Right lobe of liver (tissue), 6 donors: ENCODE measurements at places on chromosomes 4 and X. TPM values are rescaled to one million over a fixed set of nuclear protein-coding genes. Genes with fewer than 3 reads are reported as not detected.

DNA sequence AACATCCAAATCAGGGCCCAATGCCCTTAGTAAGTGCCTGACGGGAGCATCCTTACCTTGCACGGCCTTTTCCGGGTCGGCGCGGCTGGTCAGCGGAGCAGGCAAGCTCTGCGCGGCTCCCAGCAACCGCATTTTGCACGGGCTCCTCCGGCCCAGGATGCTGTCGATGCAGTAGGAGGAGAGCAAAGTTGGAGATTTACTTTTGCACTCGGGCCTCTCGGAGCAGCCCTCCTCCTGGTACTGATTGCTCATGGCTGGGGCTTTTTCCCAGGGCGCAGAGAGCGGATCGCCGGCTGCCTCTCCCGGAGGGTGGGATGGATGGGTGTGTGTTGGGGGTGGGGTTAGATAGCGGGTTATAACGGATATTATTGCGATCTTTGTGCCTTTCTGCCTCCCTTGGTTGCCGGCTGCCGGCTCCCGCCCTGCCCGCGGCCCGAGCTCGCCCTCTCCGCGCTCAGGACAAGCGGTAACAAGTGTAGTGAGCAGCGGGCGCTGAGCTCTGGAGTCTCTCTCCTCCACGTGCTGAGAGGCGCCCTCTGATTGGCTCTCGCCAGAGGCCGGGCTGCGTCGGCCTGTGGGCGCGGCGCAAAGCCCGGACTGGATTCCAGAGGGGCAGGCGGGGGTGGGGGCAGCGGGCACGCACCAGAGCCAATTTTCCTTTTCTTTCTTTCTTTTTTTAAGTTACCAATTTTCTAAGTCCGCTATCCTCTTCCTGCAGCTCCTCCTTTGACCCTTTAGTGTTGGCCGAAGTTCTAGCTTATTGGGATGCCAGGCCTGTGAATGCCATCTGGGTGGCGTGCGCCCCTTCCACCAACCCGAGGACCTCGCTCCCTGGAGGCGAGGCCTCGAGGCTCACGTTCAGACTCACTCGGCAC lies at the start of gene ARX:
Gene ARX, minus strand, starts transcription at position 480 of the 875 bp plus-strand sequence. Its CDS starts 228 bp downstream, at position 252.
- H3K27me3 ChIP-seq, result no peaks in the 10 kb centered on the region
- no peak for DNase-seq
- no peak within 1 kb of the TSS for H3K4me3 ChIP-seq
- no peak within 1 kb of the TSS for H3K27ac ChIP-seq
- no peaks in the 10 kb centered on the region for H3K4me1 ChIP-seq

The ZDHHC15 gene
- 0.12 TPM for total RNA-seq

The PARM1 gene
- total RNA-seq, result 0.33 TPM

- H3K27ac ChIP-seq, result no peak overlapping the region
- H3K27me3 ChIP-seq, result no peaks in the 10 kb centered on the region
- no peaks in the 10 kb centered on the region for H3K36me3 ChIP-seq
- no peak for DNase-seq
- H3K4me1 ChIP-seq, result no peaks in the 10 kb centered on the region
These were observed 312.2 kb downstream of the GALNTL6 start for GRCh38 chr4:172125443-172125842.

- H3K36me3 ChIP-seq, result no peaks in the 10 kb centered on the region
- H3K27ac ChIP-seq, result no peak overlapping the region
- no peaks in the 10 kb centered on the region for H3K4me1 ChIP-seq
- H3K27me3 ChIP-seq, result no peaks in the 10 kb centered on the region
- no peak for DNase-seq
- H3K4me3 ChIP-seq, result no peak overlapping the region
These were observed 45.7 kb downstream of the TRIM61 start for GRCh38 chr4:164931551-164932324.

GRCh38 chr4:10023050-10023419 lies 1.7 kb upstream of the SLC2A9 start:
- peaks cover 13% of the 10 kb centered on the region for H3K4me1 ChIP-seq
- no peak overlapping the region for H3K27ac ChIP-seq
- H3K36me3 ChIP-seq, result no peaks in the 10 kb centered on the region
- DNase-seq, result no peak
- no peaks in the 10 kb centered on the region for H3K27me3 ChIP-seq

The MAGEC2 gene
- not detected for total RNA-seq

- H3K27me3 ChIP-seq, result no peaks in the 10 kb centered on the region
- no peak overlapping the region for H3K4me3 ChIP-seq
- DNase-seq, result no peak
- H3K27ac ChIP-seq, result no peak overlapping the region
- H3K4me1 ChIP-seq, result no peaks in the 10 kb centered on the region
These were observed 143.7 kb downstream of the RPA4 start for GRCh38 chrX:97027384-97027922.

The NUDT11 gene
- not detected for total RNA-seq

The VSIG4 gene
- total RNA-seq, result 31.7 TPM

The HS6ST2 gene
- total RNA-seq, result not detected

The KIAA1210 gene
- total RNA-seq, result not detected

The SLC6A14 gene
- not detected for total RNA-seq

GRCh38 chr4:11954093-11954492 lies 525.4 kb upstream of the HS3ST1 start:
- H3K4me3 ChIP-seq, result no peak overlapping the region
- no peaks in the 10 kb centered on the region for H3K36me3 ChIP-seq
- no peaks in the 10 kb centered on the region for H3K27me3 ChIP-seq
- H3K27ac ChIP-seq, result no peak overlapping the region
- no peaks in the 10 kb centered on the region for H3K4me1 ChIP-seq

The SLC7A11 gene
- not detected for total RNA-seq

GRCh38 chrX:10747975-10748374 lies 127.6 kb upstream of the MID1 start:
- DNase-seq, result no peak
- no peaks in the 10 kb centered on the region for H3K4me1 ChIP-seq
- H3K27ac ChIP-seq, result no peak overlapping the region
- H3K4me3 ChIP-seq, result no peak overlapping the region
- H3K27me3 ChIP-seq, result no peaks in the 10 kb centered on the region
- no peaks in the 10 kb centered on the region for H3K36me3 ChIP-seq

The SYTL5 gene
- total RNA-seq, result 2.3 TPM

DNA sequence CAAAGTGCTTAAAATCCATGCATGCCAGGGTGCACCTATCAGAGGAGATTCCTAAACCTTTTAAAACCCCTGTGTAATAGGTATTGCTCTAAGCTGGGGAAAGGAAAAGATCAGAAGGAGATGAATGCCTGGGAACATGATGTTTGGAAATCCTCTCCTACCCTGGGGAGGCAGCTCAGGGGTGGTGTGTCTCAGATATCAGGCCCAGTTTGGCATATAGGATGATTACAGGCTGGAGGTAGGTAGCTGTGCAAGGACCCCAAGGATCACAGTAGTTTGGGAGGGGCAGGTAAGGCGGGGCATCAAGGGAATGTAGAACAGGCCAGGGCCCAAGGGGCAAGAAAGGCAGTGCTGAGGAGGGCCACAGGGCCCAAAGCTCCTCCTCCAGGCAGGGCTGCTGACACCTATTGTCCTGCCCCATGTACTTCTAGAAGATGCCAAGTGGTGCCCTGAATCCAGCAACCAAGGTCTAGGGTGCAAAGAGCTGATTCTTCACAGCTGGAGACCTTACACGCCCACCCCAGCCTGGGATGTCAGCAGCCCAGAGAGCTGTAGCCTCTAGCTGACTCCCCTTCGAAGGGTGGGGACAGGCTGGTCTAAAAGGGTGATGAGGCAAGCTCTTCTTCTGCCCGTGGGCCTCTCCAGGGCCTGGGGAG lies 17.6 kb downstream of the SASH3 start:
- H3K4me3 ChIP-seq, result no peak overlapping the region
- H3K27me3 ChIP-seq, result no peaks in the 10 kb centered on the region
- H3K27ac ChIP-seq, result no peak overlapping the region
- no peaks in the 10 kb centered on the region for H3K36me3 ChIP-seq
- H3K4me1 ChIP-seq, result no peaks in the 10 kb centered on the region
- no peak for DNase-seq

The SERPINA7 gene
- total RNA-seq, result 98.3 TPM

- H3K27me3 ChIP-seq, result no peaks in the 10 kb centered on the region
- no peaks in the 10 kb centered on the region for H3K36me3 ChIP-seq
- no peak overlapping the region for H3K27ac ChIP-seq
- no peak overlapping the region for H3K4me3 ChIP-seq
- DNase-seq, result no peak
These were observed 3.5 kb upstream of the CLNK start for GRCh38 chr4:10688022-10688421.

- no peaks in the 10 kb centered on the region for H3K36me3 ChIP-seq
- peak overlapping the region; percentile 41 for H3K27ac ChIP-seq
These were observed 34.5 kb downstream of the CHRNA9 start for GRCh38 chr4:40369437-40370274.
